Activated CD4-positive, alpha-beta T cell treated with anti-CD3 and anti-CD28 coated beads for 4 hours (primary cell): ENCODE measurements at places on chromosomes 16 and 17.

DNA sequence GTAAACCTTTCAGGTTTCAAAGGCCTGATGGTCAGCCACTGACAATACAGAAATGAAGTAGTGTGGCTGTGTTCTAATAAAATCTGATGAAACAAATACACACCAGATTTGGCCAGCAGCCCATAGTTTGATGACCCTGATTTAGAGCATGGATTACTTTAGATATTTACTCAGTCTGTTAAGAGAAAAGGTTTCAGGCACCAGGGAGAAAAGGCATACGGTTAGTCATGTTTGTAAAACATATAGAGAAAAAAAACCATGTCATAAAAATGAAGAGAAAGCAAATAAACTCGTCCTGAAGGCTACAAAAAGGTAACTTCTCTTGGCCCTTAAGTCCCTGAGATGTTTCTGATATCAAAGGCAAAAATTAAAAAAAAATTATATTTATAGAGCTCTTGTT, 112.1 kb downstream of the ADAMTS18 start:
- DNase-seq, result no peak

DNA sequence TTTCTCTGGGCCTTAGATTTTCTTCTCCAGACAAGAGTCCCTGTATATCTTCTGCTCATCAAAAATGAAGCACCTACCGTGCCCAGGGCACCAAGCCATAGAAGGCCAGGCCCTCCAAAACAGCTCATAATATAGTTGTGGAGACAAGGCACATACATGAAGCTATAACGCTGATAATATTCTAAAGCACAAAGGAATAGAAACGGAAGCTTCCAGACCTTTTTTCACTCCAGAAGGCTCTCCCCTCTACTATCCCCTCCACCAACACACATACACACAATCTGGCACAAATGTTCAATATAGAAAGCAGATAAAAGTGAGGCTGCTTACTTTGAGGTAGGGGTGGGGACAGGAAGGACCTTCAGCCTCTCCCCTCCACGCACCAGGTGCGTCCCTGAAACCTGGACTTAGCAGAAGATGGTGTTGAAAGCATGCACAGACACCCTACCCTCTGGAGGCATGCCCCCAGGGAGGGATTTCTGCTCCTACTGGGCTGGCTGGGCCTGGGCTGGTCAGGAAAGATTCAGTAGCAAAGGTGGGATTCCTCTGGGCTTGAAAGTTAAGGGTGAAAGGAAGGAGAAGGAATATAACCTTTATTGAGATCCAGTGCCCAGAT, 14.1 kb upstream of the SUPT4H1 start:
- DNase-seq, result no peak

DNA sequence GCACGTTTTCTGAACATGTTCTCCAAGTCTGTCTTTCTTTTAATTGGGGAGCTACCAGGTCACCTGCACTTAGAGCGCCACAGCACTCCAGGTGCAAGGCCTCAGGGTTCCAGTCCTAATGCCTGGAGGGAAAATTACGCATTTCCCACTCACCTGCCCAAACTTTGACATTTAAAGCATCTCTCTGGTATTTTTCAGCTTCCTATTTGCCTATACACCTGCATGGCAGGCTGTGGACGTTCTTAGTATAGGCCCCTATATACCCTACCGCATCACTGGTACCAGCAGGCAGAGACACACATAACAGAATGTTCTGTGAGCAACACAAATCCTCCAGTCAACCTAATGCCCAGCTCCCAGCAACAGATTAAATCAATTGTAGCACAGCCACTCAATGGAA, 213.3 kb downstream of the MRTFB start:
- no peak for DNase-seq

- DNase-seq, result no peak
These were observed 48.4 kb downstream of the COTL1 start for GRCh38 chr16:84569382-84569987.

DNA sequence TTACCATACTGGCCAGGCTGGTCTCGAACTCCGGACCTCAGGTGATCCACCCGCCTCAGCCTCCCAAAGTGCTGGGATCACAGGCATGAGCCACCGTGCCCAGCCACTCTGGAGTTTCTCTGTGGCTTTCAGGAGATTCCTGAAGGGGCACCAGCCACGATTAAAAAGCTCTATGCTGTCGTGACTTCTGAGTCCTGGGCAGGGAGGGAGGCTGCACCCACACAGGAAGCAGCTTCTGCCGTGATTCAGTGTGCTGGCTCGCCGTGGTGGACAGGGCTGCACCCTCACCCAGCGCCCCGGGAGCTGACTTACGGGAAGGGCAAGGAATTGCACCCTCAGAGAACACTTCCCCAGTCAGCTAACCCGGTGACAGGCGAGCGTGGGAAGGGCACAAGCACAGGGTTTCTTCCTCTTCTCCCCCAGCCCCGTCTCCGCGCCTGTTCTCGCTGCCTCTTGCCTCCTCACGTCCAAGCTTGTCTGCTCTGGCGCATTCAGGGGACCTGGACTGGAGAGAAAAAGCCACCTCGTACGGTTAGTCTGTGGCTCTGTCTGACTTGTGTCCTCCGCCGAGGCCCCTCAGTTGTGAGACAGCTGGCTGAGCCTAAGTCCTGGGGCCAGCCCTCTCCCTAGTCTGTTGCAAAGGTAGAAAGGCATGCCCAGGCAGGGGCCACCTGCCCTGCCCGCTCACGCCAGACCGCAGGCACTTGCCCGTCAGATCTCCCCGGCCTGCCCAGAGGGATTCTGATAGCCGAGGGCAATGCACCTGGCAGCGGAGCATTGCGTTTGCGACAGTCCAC, 145.0 kb downstream of the SEC14L1 start:
- no peak for DNase-seq

DNA sequence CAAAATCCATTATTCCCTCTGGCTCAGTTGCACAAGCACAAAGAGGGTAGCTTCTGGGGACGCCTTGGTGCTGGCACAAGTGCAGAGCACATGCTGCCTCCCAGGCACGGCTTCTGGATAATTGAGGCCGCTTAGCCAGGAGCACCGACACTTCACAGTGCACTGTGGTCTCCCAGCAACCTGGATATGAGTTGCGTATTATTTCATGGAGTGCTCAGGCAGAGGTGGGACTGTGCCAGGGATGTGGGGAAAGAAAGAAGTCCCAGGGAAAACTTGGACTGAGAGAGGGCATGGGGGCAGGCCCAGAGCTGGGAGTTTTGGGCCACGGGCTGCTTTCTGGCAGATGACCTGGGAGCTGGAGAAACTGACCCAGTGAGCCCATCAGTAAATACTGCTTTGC, 37.5 kb downstream of the MPRIP start:
- no peak for DNase-seq

DNA sequence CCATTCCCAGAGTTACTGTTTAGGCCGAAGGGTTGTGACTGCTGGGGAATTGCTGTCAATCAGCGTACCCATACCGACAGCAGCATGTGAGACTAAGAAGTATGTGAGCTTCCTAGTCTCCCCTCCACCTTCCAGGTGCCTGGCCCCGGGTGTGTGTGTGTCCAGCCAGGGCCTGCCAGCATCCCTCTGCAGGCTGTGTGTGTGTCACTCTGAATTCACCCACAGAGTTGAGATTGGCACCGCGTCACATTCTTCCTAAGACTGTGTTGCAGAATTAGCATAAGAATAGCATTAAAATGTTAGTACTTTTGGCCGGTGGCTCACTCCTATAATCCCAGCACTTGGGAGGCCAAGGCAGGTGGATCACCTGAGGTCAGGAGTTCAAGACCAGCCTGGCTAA, 31.8 kb downstream of the PRMT7 start:
- DNase-seq, result no peak

DNA sequence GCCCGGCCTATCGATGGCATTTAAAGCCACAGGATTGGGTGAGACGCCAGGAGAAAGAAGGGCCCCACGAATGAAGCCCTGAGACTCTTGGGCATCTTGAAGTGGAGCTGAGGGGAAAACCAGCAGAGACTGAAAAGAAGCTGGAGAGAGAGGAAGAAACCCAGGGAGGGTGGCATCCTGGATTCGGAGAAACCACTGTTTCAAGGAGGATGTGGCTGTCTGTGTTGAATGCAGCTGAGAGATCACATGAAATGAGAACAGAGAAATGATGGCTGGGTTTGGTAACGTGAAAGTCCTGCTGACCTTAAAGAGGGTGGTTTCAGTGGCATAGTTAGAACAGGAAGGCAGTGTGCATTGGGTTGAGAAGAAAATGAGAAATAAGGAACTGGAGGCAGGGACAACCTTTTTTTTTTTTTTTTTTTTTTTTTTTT, 3.8 kb downstream of the TNFSF12 start:
- DNase-seq, result no peak

DNA sequence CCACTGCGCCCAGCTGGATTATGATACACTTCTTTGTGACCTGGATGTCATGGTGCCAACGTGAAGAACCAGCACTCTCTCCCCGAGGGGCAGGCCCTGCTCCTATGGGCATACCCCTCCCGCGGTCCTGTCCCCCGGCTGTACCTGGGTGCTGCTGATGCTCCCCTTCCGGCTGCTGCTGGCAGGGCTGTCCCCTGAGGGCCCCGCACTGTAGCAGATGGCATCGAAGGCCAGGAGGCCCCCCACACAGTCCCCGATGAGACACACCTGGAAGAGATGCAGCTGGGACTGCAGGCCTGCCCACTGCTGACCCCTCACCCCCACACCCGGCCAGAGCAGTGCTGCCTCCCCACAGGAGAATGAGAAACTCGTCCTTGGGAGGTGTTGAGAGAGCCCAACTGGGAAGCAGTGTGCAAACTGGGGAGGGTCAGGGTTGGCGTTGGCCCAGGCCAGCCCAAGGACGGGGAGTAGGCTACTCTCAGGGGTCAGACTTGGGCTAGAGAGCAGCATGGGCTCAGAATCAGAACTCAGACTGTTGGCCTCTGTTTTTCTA, 33.7 kb downstream of the PIMREG start:
- DNase-seq, result no peak

GRCh38 chr17:71942626-71943025, 178.2 kb upstream of the SOX9 start:
- no peak for DNase-seq

DNA sequence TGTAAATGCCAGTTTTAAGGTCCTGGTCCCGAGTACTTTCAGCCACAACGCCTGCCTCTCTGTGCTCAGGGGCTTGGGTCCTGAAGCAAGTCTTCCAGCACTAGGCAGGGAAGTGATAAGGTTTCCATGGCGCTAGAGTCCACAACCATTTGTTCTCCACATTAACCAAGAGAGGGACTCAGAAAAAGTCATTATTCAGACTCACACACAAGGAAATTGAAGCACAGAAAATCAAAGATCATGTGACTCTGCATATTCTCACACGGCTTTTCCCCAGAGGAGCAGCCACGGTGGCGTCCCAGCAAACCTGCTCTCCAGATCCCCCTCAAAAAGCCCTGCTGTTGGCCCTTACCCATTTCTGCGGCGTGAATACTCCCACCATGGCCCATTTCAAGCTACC, 9.7 kb downstream of the ENPP7 start:
- DNase-seq, result no peak

DNA sequence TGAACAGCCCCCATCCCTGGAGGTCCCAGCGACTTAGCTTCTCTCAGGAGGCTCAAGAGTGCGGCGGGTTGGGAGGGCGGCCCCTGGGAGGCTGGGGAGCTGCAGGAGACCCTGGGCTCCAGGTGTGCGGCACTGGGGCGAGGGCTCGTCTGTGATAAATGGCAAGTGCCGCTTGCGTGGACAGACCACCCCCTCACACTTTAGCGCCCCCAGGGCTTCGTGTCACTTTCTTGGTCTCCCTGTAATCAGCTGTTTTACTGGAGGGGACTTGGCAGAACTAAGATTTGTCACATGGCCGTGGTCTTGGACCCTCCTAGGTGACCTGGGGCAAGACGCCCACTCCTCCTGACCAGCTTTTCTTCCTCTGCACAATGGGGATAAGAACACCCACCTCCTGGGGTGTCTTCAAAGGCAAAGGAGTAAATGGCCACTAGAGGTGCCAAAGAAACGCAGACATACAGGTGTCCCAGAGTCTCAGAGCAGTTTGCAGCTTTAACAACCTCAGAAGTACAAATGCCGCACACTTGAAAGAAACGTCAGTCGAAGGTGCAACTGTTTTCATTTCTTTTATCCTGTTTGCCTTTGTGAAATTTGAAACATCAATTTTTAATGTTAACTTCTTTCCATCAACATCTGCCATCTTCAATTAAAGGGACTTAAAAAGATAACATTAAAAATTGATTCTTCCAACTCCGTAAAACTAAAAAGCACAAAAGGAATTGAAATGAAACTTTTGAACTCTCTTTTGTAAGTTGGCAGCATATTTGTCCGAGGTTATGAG, 946 bp downstream of the OSGIN1 start:
- DNase-seq, result no peak

DNA sequence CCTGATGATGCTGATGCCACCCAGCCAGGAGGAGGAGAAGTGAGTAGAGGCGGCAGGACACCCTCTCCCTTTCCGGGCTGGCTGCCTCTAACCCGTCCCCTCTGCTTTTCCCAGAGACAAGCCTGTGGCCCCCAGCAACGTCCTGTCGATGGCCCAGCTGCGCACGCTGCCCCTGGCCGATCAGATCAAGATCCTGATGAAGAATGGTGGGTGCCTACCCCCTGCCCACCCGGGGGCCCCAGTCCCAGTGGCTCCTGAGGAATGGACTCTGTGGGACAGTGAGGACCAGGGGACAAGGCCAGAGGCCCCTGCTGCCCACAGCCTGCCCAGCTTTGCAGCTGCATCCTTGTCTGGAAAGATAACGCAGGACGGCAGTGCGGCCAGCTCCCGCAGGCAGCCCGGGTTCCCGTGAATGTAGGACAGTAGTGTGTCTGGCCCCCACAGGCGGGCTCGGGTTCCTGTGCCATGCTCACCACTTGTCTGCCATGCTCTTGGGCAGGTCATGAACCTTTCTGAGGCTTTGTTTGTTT, 19.9 kb downstream of the POLR3E start:
- DNase-seq, result no peak

DNA sequence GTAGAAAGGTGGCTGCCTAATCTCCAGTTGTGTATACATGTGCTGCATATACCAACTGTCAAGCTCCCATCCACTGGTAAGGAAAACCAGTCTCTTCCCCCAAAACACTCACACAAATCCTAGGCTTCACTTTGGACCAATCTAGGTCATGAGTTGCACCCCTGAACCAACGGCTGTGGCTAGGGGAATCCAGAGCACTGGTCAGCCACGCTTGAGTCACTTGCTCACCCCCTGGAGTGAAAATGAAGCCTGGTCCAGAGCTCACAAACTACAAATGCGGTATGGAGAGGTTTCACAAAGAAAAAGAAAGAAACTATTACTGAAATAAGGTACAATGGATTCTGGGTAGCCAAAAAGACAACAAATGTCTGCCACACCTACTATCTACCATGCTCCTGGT, 66.1 kb upstream of the NLK start:
- no peak for DNase-seq

DNA sequence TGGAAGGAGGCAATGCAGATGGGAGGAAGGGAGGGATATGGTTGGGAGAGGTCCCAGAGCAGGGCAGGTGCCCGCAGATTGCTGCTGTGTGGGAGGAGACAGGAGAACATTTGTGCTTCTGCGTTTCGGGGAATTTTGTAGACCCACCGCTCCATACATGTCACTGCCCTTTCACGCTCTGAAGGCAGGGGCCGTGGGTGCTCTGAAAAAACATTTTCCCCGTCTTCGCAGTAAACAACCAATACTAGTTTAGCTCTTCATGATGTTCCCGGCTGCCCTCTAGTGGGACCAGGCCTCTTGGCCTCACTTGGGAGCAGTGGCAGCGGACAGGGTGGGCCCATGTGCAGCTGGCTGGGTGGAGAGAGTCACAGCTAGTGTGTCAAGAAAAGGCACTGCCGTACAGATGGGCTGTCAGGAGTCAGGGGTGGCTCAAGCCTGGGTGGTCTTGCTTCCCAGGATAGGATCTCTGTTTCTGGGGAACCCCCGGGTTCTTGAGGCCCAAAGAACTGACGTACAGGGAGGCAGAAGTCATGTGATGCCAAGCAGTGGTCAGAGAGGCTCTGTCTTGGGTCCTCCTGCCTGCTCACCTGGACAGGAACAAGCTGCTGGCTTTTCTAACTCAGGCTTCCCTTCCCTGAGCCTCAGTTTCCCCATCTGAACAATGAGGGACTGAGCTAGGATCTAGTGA, 46.5 kb upstream of the CPNE2 start:
- peak; percentile 20 for DNase-seq
